ENCODE measurements at places on chromosomes 16 and 17. TPM values are rescaled to one million over a fixed set of nuclear protein-coding genes. Genes with fewer than 3 reads are reported as not detected.

MGRN1 gene
- total RNA-seq: 62.6 TPM

TBX6 gene
- 1.5 TPM for total RNA-seq

ZNF319 gene
- 12.5 TPM for total RNA-seq

LPO gene
- total RNA-seq: 0.13 TPM

GRAP gene
- 33.3 TPM for total RNA-seq

KRTAP4-6 gene
- total RNA-seq: not detected

KRTAP2-3 gene
- not detected for total RNA-seq

KIF19 gene
- total RNA-seq: 1.2 TPM

ABCC11 gene
- not detected for total RNA-seq

HBQ1 gene
- not detected for total RNA-seq

All from naive thymus-derived CD4-positive, alpha-beta T cell (primary cell).